M059J (cell line): ENCODE measurements at places on chromosomes 7 and 10.
A peak's percentile ranks its signal among the peaks of the same experiment; 100 is the strongest.

GRCh38 chr7:153103202-153103601 lies 343.6 kb downstream of the ACTR3B start:
- DNase-seq: no peak

GRCh38 chr7:34015651-34016050 lies 110.3 kb downstream of the BMPER start:
- DNase-seq: no peak

DNA sequence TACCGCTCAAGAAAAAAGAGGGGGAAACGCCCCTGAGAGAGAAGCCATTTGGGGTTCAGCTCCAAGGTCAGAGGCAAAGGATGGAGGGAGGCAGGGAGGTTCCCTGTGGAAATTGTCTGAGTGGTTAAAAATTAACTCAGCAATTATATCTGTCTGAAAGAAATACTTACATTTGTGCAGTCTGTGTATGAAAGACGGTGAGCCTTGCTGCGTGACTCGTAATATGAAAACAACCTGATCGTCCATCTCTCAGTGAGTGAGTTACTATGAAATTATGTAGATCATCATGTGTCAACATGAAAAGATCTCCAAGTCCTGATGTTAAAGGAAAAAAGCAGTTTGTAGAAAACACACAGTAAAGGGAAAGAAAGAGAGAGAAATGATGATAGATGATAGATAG lies 67.2 kb upstream of the FAM204A start:
- DNase-seq: no peak

GRCh38 chr7:30446266-30446665 lies 32.3 kb downstream of the NOD1 start:
- DNase-seq: no peak

- DNase-seq: no peak
These were observed 36.0 kb upstream of the SEMA3E start for GRCh38 chr7:83684928-83685327.

DNA sequence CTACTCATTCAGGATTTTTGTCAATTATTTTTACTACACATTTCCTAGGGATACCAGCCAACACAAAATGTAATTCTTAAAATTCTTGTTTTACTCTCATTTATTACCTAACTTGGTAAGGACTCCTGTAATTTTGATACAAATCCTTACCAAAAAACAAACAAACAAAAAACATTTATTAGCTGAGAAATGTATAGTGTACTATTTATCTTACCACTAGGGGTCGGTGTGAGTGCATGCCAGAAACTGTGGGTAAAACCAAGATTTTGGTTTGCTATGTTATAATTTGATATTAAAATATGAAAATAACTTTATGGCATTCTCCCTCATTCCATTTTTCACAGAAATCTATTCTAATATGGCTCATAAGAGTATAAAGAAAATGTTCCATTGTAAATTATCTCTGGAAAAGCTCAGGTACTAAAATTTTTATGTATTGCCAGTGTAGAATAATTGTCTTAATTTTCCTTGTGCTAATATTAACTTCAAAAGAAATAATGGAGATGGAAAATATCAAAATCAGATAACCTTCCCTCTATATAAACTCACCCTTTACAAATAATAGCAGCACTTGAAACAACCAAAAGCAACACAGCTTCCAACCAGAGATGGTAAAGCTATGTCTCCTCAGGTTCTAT lies 290.8 kb upstream of the PCDH15 start:
- DNase-seq: no peak

- no peak for DNase-seq
These were observed 31.2 kb downstream of the JCAD start for GRCh38 chr10:30028006-30028737.

DNA sequence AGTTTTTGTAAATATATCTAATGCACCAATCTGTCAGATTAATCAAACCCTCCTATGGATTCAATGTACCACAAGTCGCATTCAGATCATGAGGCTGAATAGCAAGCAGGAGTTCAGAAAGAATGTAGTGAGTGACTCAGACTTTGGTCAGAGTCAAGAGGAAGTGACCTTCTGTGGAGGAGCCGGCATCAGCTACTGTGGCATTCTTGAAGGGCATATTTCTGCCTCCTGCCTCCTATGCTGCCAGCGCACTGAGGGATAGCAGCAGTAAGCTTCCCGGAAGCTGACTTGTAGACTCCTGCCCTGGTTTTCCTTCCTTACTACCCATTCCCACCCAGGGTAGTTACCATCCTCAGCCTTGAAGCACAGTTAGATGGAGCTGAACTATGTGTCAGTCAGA lies 867.5 kb downstream of the NRG3 start:
- peak; percentile 65 for DNase-seq

GRCh38 chr7:129163875-129164544 lies 19.5 kb downstream of the TSPAN33 start:
- peak; percentile 50 for DNase-seq
